ENCODE measurements at places on chromosomes 13 and 19.
A peak's percentile ranks its signal among the peaks of the same experiment; 100 is the strongest.

DNA sequence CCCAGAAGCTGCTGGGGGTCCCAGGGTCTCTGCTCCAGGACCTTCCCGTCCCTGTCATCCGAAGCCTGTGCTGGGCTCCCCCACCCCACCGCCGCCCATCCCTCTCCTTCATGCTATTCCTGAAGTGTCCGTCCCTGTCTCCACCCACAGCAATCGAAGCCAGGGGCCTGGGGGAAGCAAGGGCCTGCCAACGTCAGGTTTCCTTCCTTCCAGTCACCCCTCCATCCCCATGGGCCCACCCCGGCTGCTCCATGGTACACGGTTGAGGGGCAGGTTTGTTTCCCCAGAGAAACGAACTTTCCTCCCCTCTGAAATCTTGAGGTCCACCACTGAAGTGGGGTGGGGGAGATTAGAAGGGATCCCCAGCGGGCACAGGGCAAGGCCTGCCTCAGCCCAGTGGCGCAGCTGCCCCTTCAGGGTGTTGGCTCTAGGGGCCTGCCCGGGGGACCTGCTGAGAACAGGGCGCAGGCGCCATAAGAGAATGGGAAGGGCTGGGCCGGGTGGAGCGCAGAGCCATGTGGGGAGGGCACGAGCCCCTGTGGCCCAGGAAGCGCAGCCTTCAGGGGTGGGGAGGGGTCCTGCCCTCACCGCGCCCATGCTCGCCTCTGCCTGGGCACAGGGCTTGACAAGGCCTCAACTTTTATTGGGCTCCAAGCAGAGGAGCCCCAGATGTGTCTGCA is 16.1 kb downstream of the CEBPG start:
- DNase-seq, result no peak

DNA sequence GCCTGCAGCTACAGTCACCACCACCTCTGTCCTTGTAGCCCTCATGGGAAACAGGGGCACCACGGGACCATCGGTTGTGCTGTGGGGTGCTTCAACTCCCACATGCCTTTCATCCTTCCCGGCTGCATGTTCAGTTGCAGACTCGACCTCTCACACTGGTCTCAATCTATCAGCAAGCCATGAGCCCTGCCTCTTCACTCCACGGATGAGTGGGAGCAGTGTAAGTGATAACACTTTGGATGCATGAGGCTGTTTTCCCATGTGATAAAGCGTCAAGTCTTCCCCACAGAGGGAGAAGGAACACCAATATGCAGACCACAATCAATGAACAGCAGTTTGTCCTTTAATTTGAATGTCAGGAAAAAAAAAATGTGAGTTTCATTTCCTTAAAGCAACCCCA is 12.2 kb downstream of the SERP2 start:
- DNase-seq, result no peak

GRCh38 chr13:95455782-95456181 is 96.7 kb upstream of the CLDN10 start:
- DNase-seq, result no peak

DNA sequence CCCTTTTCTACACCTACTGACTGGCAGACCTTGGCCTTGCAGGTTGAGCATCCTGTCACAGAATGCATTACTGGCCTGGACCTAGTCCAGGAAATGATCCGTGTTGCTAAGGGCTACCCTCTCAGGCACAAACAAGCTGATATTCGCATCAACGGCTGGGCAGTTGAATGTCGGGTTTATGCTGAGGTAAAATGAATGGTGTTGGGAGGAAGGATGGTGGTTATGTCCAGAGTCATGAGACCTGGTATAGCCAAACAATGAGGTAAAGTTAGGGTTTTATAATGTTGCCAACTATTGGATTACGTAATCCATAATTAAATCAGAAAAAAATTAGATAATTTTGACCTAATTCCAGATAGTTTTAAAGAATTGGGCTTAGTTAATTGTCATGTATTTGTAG is 212.5 kb downstream of the PCCA start:
- DNase-seq, result no peak

- DNase-seq, result no peak
These were observed 20.4 kb upstream of the ARGLU1 start for GRCh38 chr13:106588367-106588766.

DNA sequence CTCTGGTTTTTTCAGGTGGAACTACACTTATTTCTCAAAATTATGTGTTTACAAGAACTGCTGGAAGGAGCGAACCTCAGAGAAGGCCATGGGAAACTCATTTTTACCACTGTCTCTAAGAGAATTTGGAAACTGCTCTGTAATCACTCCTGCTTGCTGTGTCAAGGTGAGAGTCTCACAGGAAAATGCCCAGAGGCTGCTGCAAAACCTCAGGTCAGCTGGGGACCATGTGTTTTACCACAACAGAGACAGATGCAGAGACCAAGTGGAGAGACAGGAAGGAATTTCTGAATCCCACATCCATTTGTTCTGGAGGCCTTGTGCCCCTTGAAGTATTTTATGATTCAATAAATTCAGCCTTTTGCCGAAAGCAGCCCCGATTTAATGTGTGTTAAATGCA is 743.8 kb upstream of the SLC10A2 start:
- DNase-seq, result no peak

DNA sequence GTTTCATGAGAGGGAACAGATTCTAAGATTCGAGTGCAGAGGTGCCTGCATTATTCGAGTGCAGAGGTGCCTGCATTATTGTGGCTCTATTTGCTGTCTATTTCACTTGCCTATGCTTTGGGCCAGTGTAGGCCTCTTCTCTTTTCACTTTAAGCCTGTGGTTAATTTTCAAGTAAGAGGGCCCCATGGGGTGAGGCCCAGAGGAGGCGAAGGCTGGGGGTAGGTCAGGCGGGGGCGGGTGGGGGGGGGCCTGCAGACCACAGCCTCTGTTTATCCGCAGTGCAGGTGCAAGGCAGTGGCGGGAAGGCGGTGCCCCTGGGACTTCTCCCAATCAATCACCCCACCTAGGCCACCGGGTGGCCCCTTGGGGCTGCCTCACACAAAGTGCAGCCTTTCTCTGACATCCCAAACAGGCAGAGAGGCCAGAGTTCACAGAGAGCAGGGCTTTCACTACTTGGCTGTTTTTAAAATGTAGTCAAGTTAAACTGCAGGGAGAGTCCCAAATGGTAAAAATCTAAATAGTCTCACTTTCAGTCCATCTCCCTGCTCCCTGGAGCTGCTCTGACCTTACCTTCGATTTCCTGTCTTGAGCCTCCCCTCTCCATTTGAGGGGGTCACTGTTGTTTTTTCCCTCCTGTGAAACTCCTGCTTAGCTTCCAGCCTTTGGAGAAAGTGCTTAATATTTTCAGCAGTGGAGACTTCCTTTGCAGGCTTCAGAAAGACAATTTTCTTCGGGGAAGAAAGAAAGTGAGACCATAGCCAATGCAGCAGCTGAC is 249.0 kb downstream of the DLEU7 start:
- DNase-seq, result no peak

DNA sequence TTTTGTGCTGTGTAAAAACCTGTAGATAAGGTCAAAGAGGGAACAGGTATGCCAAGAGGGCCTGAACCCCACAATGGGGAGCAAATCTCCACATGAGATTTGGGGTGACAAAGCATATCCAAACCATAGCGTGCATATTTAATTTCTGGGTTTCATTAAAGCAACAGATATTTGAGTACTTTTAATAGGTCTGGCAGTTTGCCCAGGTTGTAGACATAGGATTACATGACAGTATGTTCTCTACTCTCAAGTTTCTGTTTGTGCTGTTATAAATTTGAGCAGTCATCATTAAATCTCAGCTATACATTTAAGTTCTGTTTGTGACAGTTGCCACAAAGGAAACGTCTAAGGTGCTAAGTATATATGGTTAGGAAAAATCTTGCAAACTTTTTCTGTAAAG is 236.4 kb downstream of the ATP8A2 start:
- DNase-seq, result no peak

GRCh38 chr13:40508127-40508526 is 158.3 kb downstream of the FOXO1 start:
- peak; percentile 25 for DNase-seq

DNA sequence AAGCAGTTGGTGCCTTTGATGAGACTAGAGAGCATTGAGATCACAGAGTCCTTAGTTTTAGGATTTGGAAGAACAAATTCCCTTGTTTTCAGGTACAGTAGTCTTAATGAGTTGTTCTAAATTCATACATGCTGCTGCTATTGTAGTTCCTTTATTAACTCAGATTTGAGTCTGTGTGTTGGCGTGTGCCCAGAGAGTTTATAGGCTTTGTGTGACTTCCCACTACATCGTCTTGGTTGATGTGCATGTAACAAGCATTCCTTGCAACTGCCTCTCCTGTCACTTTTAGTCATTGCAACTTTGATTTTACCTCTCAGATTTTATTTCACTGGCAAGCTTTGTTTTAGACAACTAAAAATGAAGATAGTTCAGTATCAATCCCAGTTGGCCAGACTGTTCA is 135.5 kb downstream of the ZAR1L start:
- no peak for DNase-seq

DNA sequence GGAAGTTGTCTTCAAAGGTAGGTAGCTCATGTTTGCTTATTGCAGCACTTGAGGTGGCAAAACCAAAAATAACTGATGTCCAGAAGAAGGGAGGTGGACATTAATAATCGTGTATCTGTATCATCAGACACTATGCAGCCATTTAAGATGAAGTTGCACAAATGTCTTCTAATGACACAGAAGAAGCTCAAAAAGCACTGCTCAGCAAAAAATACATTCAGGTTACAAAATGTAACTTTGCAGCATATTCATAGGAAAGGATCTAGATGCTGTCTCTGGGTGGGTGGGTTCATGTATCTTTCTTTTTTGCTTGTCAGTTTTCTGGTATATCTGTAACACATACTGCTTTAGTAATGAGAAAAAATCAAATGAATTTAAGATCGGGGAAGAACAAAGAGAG is 247.8 kb downstream of the DNAJC15 start:
- DNase-seq, result no peak

DNA sequence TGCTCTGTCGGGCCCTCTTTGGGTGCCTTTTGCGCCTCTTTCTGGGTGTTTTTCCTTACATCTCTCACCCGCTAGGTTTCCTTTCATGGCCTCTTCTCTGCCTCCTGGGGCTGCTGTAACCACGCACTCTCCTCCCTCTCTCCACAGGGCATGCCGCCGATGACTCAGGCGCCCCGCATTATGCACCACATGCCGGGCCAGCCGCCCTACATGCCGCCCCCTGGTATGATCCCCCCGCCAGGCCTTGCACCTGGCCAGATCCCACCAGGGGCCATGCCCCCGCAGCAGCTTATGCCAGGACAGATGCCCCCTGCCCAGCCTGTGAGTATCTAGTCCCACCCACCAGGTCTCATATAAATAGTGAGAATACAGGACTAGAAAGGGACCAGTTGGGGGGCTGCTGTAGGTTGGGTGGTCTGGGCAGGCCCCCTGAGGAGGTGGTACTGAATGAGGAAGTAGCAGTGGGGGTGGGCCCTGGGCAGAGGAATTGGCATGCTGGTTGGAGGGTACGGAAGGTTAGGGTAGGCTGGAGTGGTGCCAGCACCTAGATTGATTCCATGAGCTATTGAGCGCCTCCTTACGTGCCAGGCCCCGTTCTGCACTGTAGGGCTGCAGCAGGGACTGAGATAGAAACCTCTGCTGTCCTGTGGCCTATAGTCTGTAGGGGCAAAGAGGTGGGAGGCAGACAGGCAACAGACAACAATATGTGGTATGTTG is 11.9 kb downstream of the SNRPA start:
- no peak for DNase-seq

GRCh38 chr13:29849731-29850212 is 645 bp downstream of the UBL3 start:
- DNase-seq, result peak; percentile 75

GRCh38 chr19:13002166-13002898 is 7.1 kb downstream of the NFIX start:
- DNase-seq, result no peak

- DNase-seq, result no peak
These were observed 9.1 kb upstream of the SERTAD3 start for GRCh38 chr19:40453151-40453735.

DNA sequence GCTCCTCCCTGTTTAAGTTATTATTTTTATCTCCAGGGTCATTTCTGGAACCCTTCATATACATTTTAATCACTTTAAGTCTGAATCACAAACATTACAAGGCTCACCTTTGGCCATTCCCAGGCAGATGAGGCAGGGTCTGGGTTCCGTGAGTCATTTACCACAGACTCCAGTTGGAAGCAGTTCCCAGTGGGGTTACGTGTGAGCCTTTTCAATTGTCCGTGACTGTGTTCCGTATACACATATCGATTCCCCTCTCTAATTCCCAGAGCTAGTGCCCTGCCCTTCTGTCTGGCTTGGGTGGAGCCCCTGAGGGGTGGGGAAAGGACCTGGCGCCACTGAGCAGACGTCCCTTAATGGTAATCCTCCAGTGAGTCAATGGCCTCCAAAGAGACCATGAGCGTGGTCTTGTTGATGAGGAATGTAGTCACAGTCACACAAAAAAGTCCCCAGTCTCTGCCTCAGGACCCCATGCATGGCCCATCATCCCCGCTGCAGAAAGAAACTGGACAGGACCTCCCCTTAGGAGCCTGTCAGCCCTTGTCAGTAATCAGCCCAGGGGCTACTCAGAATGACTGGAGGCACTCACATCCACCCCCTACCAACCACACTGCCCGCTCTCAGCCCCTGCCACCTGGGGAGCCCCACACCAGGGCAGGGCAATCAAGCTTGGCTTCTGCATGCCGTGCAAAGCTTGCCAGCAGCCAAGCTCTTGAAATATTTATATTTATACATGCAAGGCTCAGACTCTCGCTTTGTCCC is 144.4 kb downstream of the ZIC5 start:
- DNase-seq, result no peak

DNA sequence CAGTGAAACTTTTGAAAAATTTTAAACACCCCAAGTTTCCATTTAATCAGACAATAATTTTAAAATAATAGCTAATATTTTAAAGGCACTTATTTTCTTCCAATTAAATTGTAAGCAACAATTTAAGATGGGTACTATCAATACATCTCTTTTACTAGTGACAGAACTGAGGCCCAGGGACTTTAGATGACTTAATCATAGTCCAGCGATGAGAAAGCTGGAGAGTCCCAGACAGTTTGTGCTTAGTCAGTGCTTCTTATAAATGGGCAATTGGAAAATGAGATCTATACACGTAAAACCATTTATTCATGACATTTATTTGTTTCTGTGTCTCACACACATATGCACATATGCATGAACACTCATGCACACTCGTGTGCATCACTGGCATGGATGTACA is 2063.5 kb downstream of the PCDH9 start:
- no peak for DNase-seq

- peak; percentile 35 for DNase-seq
These were observed 36.3 kb downstream of the SMIM24 start for GRCh38 chr19:3443840-3444694.

DNA sequence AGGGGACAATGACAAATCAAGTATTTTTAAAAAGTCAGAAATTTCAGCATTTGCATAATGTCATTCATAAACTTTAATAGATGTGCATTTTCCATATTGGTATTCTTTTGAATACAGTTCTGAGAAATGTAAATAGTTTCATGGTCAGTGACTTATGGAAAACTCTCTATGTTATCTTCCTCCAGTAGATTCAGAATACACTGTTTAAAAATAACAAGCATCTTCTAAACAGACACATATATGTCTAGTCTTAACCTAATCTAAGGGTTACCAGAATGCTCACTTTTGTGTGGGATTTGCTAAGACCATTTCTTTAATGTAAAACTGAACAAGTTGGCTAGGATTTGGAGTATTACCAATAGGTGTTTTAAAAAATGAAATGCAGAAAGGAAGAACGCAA is 119.8 kb upstream of the SGCG start:
- DNase-seq, result no peak

- DNase-seq, result no peak
These were observed 488.3 kb downstream of the PCDH17 start for GRCh38 chr13:58119804-58120203.

- DNase-seq, result peak; percentile 62
These were observed 28.8 kb downstream of the ACTN4 start for GRCh38 chr19:38676023-38676877.

GRCh38 chr13:67493835-67494234 is 263.7 kb upstream of the PCDH9 start:
- DNase-seq, result no peak
